ENCODE measurements at places on chromosomes 5 and 9.

- no peak for DNase-seq
Measured at GRCh38 chr9:82488313-82489200, 500.0 kb downstream of the SPATA31D1 start.

DNA sequence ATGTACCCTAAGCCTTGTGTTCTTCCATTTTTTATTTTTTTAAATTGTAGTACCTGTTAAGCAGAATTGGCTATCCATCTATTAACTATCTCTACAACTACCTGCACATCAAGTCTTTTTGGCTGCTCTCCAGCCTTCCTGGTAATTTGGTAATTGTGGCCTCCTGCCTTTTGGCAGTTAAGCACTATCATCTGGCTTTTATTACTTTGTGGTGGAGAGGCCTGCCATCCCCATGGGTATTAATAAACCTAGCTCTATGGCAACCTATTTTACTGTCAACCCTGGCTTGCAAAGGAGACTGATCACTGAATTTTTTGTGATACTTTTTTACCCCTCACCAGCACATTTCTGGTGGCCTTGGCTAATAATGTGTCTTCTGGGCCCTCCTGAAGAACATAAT, 20.5 kb downstream of the SELENOP start:
- no peak for DNase-seq

DNA sequence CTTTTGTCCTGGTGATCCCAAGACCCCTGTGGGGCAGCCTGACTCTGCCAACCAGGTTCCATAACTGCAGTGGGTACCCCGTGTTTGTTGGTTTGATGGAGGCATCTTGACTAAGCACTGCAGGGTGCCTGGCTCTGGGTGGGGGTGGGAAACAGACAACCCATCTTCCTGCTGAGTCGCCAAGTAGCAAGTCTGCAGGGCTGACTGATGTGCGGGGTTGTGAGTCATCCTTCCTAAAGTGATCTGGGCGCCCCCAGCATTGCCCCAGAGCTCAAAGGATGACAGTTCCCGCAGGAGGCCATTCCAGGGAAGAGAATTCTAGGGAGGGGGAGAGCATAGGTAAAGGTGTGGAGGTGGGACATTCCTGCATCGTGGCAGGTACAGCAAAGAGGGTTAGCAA, 23.5 kb downstream of the DAB2IP start:
- DNase-seq, result no peak

DNA sequence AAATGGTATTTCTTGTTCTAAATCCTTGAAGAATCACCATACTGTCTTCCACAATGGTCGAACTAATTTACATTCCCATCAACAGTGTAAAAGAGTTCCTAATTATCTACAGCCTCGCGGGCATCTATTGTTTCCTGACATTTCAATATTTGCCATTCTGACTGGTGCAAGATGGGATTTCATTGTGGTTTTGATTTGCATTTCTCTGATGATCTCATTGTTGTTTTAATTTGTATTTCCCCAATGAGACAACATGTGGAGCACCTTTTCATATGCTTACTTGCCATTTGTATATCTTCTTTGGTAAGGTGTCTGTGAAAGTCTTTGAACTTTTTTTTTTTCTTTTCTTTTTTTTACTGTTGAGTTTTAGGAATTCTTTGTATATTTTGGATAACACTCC, 473.6 kb downstream of the KCTD16 start:
- DNase-seq, result no peak

GRCh38 chr9:117304549-117304948, 110.3 kb downstream of the ASTN2 start:
- no peak for DNase-seq

- no peak for DNase-seq
Measured at GRCh38 chr5:12332480-12332879, 428.2 kb upstream of the CTNND2 start.

DNA sequence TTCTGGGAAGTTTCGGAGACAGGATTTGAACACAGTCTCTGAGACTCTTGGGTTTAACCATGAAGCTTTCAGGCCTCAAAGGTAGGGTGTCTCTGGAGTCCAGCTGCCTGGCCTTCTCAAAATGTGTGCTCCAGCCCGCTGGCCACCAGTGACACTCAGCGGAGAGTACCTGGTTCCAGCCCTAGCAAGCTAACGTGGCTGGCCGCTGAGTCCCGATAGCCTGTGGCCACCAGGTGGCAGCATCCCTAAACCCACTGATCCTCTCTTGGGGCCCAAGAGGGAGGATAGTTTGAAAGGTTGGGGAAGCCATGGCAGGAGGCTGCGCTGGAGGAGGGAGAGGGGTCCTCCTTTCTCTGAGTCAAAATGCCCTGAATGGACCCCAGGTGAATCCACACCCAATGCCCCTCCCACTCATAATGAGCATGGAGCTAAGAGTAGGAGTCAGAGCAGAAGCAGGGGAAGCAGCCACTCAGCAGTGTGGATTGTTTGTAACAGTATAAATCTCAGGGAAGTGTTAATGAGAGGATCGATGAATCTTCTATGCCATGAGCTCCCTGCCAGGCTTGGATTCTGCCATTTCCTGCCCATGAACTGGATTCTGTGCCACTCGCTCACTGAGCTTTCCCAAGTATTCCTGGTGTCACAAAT, 5.4 kb upstream of the TIFAB start:
- peak; percentile 21 for DNase-seq

DNA sequence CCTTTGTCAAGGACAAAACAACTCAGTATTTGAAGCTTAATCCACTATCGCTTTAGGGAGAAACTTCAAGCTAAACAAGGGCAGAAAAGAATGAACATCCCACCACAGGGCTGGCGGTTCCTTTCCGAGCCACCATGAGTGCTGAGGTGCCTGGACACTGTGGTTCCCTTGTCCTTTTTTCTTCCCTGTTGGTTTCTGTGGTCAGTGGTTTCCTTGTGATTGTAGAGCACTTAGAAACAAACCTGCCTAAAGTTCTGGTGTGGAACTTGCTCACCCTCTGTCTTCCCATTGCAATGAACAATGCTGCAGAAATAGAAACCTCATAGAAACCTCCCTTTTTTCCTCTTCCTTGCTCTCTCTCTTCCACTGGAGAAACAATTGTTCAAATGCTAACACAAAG, 79.3 kb upstream of the TBC1D2 start:
- DNase-seq, result no peak
